ENCODE measurements at places on chromosomes 2 and 18. TPM values are rescaled to one million over a fixed set of nuclear protein-coding genes. Genes with fewer than 3 reads are reported as not detected.

DNA sequence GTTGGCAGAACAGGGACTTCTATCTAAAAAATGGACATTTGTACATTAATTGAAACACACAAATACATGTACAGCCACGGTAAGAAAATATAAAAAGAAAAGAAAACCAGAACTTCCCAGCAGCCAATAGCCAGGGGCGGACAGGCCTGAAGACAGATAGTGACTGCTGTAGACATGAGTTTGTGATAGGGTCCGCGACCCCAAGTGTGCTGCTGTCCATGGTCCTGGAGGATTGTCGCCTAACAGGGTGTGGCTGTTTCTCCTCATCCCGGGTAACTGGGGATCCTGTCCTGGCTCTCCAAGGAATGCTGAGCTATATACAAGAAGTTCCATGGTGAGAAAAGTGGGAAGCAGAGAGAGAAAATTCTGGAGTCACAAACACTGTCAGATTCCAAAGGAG is 266.5 kb upstream of the SALL3 start:
- DNase-seq, result no peak

DNA sequence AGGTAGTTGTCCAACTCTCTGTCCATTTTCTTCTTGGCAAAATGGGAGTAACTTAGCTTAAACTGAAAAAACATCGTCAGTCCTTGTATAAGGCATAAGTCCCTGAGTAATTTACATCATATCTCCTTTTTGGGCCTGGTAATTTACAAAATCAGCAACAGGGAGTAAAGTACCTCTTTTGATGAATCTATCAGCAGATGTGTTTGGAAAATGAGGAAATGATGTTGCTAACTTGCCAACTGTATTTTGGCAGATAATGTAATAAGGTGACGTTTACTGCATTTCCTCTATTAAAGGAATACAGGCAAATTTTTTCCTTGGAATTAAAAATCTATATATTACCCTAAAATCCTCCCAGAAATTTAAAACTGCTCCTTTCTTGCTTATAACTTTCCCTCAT is 29.2 kb downstream of the ANKRD44 start:
- DNase-seq, result no peak

DNA sequence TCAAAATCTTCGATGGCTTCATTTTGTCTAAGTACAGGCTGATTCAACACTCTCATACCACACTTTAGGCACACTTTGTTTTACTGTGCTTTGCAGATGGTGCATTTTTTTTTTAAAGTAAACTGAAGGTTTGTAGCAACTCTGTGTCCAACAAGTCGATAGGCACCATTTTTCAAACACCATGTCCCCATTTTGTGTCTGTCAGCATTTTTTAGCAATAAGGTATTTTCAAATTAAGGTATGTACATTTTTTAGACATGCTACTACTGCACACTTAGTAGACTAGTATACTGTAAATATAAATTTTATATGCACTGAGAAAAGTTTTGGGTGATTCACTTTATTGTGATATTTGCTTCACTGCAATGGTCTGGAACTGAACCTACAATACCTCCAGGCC is 44.4 kb downstream of the ORC4 start:
- no peak for DNase-seq

DNA sequence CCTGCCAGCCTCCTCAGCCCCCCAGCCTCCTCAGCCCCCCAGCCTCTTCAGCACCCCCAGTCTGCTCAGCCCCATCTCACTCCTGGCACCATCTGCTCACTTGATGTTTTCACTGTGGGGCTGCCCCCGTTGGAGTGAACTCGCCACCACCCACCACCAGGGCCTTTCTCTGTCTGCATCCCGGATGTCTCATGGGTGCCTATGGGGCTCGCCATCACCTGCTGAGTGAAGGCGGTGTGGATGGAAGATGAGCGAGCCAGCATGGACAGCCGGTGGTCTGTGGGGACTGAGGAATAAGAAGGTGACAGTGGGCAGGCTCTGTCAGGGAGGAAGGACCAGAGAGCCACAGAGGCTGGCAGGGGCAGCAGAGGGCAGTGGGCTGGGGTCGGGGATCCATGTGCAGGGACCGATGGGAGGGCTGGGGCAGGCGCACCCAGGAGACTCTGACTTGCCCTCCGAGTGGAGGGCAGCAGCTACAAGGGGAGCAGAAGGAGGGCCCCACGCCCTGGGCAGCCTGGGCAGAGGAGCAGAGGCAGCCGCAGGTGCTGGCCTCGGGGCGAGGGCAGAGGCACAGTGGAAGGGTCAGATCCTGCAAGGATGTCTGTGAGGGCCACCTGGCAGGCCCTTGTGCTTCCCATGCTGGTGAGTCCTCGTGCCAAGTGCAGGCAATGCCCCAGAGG is 74.7 kb upstream of the ODC1 start:
- DNase-seq, result no peak

- no peak for DNase-seq
These were observed 1171.7 kb upstream of the ZEB2 start for GRCh38 chr2:145691659-145692058.

- no peak for DNase-seq
These were observed 55.1 kb downstream of the AOX1 start for GRCh38 chr2:200640901-200641300.

- DNase-seq, result no peak
These were observed 20.0 kb upstream of the PTPN4 start for GRCh38 chr2:119739580-119740255.

- DNase-seq, result no peak
These were observed 19.2 kb downstream of the ITGA6 start for GRCh38 chr2:172446474-172447063.

- DNase-seq, result no peak
These were observed 714.1 kb downstream of the KCNJ3 start for GRCh38 chr2:155412598-155412997.

DNA sequence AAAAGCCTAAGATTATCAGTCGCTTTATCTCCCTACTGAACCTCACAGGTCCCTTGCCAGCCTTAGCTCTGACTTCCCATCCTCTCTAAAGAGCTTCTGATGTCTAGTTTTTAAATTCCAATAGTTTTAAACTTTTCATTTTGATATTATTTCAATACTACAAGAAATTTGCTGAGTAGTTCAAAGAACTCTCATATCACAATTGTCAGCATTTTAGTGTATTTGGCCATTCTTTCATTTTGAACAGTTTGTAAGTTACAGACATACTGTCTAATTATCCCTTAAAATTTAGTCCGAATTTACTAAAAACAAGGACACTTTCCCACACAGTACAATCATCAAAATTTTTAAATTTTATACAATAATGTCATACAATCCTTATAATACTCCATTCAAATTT is 666.8 kb upstream of the SETBP1 start:
- no peak for DNase-seq

DNA sequence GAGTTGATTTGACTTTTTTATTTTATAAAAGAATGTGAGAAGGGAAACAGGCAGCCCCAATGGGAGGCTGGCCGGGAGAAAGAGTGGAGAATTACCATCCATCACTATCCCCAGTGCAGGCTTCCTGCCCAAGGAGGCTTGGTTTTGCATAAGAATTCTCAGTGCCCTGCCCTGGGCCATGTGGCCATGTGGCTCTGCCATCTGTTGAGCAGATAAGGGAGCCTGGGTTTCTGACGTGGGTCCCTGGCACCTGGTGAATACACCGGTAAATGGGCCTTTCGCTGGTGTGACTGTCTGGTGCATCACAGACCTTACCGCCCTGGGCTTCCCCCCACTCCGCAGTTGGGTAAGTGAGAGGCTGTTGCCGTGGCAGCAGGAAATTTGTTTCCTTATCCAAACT is 54.5 kb upstream of the TMEM163 start:
- no peak for DNase-seq

- DNase-seq, result peak; percentile 81
These were observed at the start of gene ACADL for GRCh38 chr2:210224941-210225672. Gene ACADL (minus strand): TSS chr2:210225447. CDS start chr2:210225263, 184 bp downstream.

DNA sequence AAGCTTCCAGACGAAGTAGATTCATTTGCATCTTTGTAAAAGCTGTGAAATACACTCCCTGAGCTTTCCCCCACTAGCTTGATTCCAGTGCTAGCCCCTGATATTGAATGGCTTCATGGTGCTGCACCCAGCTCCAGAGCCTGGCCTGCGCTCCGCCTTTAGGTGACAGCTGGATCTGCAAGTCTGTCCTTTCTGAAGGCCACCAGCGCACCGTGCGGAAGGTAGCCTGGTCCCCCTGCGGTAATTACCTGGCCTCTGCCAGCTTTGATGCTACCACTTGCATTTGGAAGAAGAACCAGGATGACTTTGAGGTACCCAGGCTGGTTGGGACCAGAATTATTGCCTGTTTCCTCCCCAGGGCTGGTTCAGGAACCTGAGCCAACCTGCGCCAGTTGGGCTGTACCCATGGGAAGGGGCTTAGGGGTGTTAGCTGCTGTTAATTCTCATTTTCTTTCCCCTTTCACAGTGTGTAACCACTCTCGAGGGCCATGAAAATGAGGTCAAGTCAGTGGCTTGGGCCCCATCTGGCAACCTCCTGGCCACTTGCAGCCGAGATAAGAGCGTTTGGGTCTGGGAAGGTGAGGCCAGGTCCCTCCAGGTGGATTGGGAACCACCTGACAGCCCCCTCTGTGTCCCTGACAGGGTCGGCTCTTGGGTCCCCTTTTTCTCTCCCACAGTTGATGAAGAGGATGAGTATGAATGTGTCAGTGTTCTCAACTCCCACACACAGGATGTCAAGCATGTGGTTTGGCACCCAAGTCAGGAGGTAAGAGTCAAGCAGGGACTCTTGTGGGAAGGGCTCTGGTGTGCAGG is 1.3 kb downstream of the CIAO1 start:
- DNase-seq, result no peak

DNA sequence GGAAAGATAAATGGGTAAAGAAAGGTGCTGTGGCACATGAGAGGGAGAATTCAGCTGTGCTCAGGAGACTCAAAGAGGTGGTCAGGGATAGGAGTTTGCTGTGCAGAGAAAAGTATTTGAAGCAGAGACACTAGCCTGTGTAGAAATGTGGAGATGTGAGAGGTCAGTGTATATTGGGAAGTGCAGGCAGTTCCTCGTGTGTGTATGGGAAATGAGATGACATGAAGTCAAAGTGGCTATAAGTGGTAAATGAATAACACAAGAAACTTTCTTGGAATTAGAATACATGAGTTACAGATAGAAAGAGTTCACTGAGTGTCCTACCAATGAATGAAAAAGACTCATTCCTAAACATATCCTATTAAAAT is 11.6 kb downstream of the MAP3K20 start:
- no peak for DNase-seq

DNA sequence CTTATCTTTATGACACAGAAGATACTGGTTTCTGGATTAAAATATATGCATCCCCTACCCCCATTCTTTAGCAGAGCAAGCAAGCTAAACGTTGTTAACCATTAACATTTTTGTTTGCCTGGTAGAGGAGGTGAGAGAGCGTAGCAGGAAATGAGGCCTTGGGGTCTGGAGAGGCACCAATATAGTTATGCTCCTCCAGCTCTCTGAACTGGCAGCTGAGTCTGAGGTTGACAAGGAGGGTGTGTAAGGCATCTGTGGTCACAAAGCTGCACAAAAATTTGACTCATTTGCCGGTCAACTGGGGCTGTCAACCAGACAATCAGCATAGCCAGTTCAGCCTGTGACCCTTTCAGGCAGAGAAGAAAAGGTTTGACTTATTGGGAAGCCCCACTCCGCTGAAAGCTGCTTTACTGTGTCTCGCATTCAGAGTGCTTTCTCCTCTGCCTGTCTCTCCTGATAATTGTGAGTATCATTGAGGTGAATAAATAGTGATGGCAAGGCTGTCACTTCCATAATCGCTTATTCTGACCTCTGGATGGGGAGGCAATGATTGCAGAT is 647.5 kb upstream of the SETBP1 start:
- DNase-seq, result no peak

DNA sequence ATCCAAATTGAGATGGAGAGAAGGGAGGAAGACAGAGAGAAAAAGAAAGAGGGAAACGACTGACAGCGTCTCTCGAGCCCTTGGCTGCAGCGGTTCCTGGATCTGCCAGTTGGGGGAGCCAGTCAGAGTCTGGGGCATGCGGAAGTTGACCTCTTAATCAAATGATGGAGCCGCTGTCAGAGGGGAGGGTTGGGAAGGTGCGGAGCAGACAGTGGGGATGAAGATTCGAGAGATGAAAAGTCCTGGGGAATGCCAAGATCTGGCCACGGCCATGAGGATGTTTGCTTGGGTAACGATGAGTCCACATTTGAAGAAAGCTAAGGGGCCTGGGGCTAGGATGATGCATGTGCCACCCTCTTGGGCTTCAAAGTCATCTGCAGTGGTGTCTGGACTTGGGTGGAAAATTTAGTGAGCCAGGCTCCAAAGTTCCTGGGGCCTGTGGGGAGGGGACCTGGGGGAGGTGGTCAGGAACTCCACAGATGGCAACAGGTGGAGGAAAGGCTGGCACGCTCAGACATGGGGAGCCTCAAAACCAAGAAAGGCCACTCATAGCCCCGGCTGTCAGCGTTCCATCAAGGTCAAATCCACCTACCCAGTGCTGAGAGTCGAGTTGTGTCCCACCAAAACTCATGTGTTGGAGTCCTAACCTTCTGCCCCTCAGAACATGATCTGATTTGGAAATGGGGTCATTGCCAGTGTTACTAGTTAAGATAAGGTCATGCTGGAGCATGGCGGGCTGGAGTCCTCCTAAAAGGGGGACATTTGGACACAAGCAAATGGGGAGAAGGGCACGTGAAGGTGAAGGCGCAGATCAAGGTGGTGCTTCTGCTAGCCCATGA is 200.1 kb downstream of the NDUFA10 start:
- DNase-seq, result peak; percentile 25

DNA sequence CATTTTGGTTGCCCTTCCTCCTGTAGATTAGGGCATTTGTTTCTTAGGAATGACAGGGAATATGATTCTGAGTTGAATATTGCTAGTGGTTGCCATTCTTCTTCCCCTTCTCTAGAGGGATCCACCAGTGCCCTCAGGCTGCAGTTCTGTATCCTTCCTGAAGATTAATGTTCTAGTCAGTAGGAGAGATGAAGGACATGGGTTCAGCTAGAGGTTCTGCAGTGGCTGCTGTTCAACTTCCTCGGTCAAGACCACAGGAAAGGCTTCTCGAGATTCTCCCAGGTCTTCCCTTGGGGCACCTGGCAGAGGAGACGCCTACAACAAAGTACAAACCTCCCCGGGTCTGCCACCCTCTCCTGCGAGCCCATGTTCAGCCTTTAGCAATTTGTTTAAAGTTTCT is 325.5 kb downstream of the AFF3 start:
- DNase-seq, result no peak

MYO3B gene
- not detected for total RNA-seq

C2orf76 gene
- total RNA-seq, result 6.8 TPM

RPRM gene
- total RNA-seq, result not detected

SCYGR4 gene
- not detected for total RNA-seq

NAT8 gene
- not detected for total RNA-seq

CENPA gene
- 0.65 TPM for total RNA-seq

KLHL30 gene
- 20.6 TPM for total RNA-seq

OSBPL6 gene
- 3.4 TPM for total RNA-seq

STAT4 gene
- 0.76 TPM for total RNA-seq

LPIN1 gene
- total RNA-seq, result 64.6 TPM
